ENCODE measurements at places on chromosomes 5 and 9. TPM values are rescaled to one million over a fixed set of nuclear protein-coding genes. Genes with fewer than 3 reads are reported as not detected.
A peak's percentile ranks its signal among the peaks of the same experiment; 100 is the strongest.

The TMC1 gene
- total RNA-seq = 0.82 TPM

The C5orf63 gene
- 7.7 TPM for total RNA-seq

DNA sequence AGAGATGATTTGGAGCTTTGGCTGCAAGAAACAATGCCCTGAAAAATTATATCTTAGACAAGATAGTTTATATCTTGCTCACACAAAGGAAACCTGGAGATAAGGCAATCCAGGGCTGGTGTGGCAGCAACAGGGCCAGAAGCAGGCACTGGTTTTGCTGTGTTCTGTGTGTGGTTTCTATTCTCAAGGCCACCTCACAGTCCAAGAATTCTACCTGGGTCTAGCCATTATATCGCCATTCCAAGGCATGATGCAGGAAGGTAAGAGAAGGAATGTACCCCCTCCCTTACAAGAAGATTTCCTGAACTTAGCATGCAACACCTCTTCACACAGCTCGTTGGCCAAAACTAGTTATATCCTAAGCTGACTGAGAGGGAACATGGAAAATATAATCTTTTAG is 74.5 kb upstream of the MEGF10 start:
- no peak for DNase-seq

- DNase-seq = no peak
Measured at GRCh38 chr9:24258626-24259025, 287.1 kb downstream of the IZUMO3 start.

- no peak for DNase-seq
Measured at GRCh38 chr9:107218829-107219485, 64.1 kb upstream of the RAD23B start.

The PCDHGB2 gene
- total RNA-seq = 6.1 TPM

GRCh38 chr5:14364096-14364495 is 217.5 kb upstream of the OTULINL start:
- DNase-seq = no peak

DNA sequence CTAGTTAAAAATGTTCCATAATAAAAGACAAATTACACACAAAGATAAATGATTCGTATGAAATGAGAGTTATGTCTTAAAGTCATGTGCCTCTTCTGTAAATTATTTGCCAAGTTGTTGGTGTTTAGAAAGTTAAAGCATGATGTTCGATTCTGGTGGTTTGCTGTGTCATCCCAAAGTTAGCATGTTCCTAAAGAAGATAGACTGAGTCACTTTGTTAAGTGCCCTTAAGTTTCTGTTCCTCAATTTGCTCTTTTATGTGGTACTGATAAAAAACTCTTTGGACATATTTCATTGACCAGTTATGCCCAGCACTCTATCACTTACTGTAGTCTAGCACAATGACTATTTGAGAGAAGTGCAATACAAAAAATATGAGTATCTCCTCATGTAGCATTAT is 366.9 kb upstream of the ZNF608 start:
- DNase-seq = no peak

DNA sequence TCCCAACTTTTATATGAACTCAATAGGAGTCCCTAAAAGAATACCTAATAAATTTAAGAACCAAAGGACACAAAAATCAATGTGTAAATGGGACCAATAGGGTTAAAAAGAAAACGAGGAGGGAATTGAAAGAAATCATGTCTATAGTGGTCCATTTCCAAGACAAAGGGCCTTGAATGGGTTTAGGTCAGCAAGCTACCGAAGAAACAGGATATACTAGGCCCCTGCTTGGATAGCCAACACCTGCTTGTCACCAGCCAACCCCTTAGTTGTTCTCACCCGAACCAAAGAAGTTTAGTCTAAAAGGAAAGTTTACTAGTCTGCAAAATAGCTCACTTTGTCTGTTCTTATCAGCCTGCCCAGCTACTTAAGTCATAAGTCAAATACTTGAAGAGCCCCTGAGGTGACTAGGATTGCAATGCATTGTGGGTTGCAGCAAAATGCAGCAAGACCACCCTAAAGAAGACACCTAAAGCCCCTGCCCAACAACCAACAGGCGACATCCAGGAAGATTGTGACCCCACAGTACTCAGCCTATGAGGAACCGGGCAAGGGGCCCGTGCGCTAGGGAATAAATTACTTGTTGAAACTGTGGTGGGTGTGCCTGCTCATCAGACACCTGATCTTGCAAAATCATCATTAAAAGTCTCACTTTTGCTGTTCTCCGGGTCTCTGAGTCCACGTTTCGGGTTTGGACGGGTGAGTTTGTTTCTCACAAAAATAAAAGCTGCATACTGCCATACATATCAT is 183.9 kb upstream of the PPP1R26 start:
- DNase-seq = no peak

GRCh38 chr9:99819123-99819855 is 2.4 kb upstream of the NR4A3 start:
- DNase-seq = peak; percentile 68

DNA sequence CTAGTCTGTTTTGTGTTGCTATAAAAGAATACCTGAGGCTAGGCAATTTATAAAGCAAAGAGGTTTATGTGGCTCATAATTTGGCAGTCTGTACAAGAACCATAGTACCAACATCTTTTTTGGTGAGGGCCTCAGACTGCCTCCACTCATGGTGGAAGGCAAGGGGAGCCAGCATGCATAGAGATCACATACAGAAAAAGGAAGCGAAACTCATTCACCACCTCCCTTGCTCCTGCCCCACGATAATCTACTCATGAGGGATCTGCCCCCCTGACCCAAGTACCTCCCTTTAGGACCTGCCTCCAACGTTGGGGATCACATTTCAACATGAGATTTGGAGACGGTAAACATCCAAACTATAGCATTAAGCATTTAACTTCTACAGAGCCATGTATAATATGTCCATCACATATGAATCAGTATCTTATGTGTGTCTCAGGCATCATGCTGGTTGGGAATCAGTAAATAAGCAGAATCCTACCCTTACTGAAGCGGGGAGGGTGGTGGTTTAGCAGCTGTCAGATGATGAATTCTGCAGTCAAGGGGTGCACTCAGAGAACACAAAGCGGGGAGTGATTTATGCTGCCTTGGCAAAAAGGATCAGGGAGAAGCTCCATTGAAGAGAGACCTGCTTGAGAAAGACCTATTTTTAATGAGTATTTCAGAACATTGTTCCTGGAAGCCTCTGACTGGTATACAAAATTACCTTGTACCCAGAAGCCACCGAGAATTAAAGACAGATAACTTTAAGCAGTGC is 34.8 kb downstream of the HMGXB3 start:
- no peak for DNase-seq

- no peak for DNase-seq
Measured at GRCh38 chr5:75199946-75200345, 36.7 kb downstream of the ANKRD31 start.

DNA sequence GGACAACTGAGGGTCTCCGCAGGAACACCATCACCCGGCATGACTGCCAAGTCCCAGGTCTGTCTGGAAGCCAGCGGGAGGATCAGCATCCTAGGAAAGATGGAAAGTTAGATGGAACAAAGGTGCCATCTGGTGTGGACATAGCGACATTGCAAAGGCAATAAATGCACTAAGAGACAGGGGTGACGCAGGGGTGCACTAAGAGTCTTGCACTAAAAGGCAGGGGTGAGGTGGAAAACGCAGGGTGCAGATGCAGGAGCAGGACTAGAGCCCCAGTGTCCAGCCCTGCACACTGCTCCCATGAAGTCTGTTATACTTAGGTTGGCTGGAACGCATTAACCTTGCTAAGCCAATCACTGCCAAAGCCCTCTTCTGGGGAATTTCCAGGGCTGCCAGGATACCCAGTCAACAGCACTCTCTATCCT is 15.5 kb downstream of the ATOX1 start:
- peak; percentile 44 for DNase-seq

The NFIB gene
- 104 TPM for total RNA-seq

DNA sequence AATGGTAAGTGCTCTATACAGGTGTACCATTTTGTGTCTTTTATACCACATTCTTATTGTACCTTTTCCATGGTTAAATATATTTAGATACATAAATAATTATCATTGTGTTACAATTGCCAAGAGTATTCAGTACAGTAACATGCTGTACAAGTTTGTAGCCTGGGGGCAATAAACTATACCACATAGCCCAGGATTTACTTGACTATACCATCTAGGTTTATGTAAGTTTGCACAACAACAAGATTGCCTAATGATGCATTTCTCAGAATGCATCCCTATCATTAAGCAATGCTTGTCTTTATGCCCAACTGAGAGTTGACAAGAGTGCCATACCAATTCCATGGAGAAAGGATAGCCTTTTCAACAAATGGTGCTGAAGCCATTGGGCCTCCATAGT is 136.7 kb upstream of the PJA2 start:
- DNase-seq = no peak

- DNase-seq = no peak
Measured at GRCh38 chr5:159198063-159199036, 11.0 kb downstream of the RNF145 start.

The CA9 gene
- total RNA-seq = 0.82 TPM

- no peak for DNase-seq
Measured at GRCh38 chr5:96008987-96009647, 47.5 kb upstream of the ELL2 start.

- no peak for DNase-seq
Measured at GRCh38 chr5:149358294-149358651, 427 bp downstream of the PCYOX1L start.

The NR6A1 gene
- total RNA-seq = 1.6 TPM

GRCh38 chr5:147921136-147921535 is 14.8 kb upstream of the C5orf46 start:
- DNase-seq = no peak

The LRRTM2 gene
- total RNA-seq = 99.5 TPM

DNA sequence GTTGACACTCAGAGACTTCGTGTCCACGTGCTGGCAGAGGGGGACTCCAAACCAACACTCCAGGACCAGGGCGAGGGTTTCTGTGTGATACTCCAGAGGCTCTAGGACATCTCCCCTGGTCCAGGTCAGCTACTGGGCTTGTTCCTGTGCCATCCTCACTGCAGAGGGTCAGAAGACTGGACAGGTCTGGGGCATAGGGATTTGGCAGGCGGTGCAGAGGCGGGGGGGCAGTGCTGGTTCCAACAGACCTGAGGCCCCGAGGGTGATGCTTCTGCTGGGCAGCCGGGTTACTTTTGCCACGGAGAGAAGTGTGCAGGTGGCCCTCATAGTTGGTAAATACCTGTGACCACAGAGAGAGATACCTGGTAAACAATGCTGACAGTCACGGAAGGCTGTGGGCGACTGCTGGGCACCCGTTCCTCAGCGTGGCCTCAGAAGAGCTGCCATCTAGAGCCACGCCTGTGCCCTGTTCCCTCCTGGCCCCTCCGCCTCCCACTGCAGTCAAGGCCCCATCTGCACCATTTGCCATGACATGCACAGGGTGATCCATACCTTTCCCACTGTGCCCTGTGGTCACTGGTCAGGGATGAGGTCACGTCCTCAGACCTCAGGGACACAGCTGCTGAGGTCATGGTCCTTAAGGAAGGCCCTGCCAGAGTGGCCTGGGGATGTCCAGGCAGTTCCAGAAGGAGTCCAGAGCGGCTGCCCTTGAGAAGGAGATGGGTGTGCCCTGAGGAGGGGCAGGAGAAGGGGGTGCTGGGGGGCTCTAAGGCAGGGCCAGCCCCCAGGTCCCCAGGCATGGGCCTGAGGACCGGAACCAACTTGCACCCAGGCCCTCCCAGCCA is 30.0 kb downstream of the TRIP13 start:
- no peak for DNase-seq

DNA sequence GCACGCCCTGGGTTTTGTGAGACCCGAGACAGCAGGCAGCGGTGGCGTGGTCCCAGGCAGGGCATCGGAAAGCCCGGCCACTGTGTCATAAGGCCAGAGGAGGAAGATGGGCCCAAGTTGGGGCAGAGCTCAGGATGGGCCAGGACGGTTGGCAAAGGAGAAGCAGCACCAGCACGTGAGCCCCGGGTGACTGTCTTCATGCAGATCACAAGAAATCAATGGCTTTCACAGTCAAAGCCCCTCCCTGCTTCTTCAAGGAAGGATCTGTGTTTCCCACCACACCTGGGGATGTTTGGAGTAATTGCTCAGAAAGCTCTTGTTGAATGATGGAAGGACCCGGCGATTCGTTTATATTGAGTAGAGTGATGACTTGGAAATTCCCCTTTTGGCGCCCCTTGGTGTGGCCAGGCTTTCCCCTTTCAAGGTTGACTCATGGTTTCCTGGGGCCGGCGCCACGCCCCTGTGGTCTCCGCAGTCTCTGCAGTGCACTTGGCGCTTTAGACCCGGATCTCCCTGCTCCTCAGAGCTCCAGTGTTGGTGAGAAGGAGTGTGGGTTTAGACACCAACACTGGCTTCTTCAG is 52.1 kb downstream of the IL31RA start:
- DNase-seq = no peak

- DNase-seq = no peak
Measured at GRCh38 chr9:69016191-69017096, 2.5 kb upstream of the PRKACG start.

- no peak for DNase-seq
Measured at GRCh38 chr5:43010935-43011315, 29.2 kb downstream of the ANXA2R start.

The FOXD4L3 gene
- total RNA-seq = not detected

The SLC25A48 gene
- total RNA-seq = 1.2 TPM

- no peak for DNase-seq
Measured at GRCh38 chr9:69454321-69454720, 129.3 kb downstream of the ENTREP1 start.

GRCh38 chr9:93080406-93080805 is 15.6 kb upstream of the CARD19 start:
- DNase-seq = no peak

The GPRIN1 gene
- total RNA-seq = 101 TPM

DNA sequence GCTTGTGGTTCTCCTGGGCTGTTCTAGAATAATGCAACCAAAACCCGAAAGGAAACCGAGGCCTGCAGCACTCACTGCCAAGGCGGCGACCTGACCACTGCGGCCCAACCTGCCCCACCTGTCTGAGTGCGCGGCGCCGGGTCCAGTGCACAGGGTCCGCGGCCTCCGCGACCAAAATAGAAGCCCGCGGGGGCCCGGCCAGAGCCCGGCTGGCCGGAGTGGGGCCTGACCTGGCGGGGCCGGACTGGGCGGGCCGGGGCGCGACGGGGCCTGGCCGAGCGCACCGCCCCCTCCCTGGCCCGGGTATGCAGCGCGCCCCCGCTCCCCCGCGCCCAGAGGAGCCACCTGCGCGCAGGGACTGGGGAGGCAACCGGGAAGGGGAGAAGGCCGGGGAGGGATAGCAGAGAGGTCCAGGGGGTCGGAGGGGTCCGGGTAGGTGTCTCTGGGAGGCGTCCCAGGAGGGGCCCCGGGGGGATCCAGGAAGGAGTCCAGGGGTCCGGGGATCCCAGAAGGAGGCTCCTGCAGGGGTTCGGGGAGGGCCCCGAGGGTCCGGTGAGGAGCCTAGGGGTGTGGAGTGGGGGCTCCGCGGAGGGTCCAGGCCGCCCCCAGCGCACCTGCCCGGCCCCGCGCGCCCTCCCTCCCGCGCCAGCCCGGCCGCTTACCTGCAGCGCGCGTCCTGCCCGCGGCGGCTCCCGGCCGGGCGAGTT is 503 bp downstream of the SEMA4D start:
- DNase-seq = no peak

- DNase-seq = no peak
Measured at GRCh38 chr9:34370970-34371880, 5.5 kb downstream of the MYORG start.

The GLRA1 gene
- total RNA-seq = under 0.01 TPM

GRCh38 chr5:39371367-39371635 is 7.0 kb upstream of the C9 start:
- DNase-seq = no peak
